ENCODE measurements at places on chromosomes 5 and 9. TPM values are rescaled to one million over a fixed set of nuclear protein-coding genes. Genes with fewer than 3 reads are reported as not detected.

TAF11L5 gene
- not detected for total RNA-seq

- DNase-seq, result no peak
- H3K27ac ChIP-seq, result no peak overlapping the region
- no peaks in the 10 kb centered on the region for H3K36me3 ChIP-seq
- peaks cover 15% of the 10 kb centered on the region for H3K27me3 ChIP-seq
These were observed 54.7 kb downstream of the VCAN start for GRCh38 chr5:83526289-83526688.

- H3K4me1 ChIP-seq, result peaks cover 2% of the 10 kb centered on the region
- no peak overlapping the region for H3K4me3 ChIP-seq
- H3K36me3 ChIP-seq, result no peaks in the 10 kb centered on the region
- DNase-seq, result no peak
These were observed 204.7 kb downstream of the TTLL11 start for GRCh38 chr9:121888438-121888775.

SUSD3 gene
- 85.8 TPM for total RNA-seq

DNA sequence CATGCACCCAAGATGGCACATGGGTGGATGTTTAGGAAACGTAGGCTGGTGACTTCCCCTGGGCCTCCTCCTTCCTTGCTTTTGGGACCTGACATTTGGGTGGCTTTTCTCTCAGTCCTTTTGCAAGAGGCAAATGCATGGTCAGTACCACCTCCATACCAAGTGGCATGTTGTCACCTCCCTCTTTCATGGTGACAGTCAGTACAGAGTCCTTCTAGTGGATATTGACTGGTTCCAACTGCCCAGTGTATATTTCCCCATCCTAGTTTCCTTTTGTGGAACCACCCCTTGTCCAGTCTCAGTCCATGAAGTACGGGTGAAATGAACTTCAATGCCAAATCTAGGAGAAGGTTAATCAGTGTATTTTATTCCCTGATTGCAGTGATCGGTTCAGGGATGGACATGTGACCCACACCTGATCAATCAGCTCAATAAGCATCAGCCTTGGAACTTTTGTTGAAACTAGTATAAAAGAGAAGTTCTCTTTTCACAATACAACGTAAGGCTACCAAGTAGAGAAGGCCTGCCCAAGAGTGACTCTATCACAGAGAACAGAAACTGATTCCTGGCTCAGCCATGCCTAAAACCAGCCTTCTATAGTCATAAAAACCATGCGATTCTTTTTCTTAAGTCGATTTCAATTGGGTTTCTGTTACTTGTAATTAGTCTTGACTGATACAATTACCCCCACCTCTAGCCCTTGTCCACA lies 143.4 kb upstream of the KLF9 start:
- H3K27ac ChIP-seq, result no peak overlapping the region
- no peak for DNase-seq
- H3K4me3 ChIP-seq, result no peak overlapping the region
- H3K36me3 ChIP-seq, result peaks cover 8% of the 10 kb centered on the region
- peaks cover 28% of the 10 kb centered on the region for H3K4me1 ChIP-seq

DBH gene
- not detected for total RNA-seq

DNA sequence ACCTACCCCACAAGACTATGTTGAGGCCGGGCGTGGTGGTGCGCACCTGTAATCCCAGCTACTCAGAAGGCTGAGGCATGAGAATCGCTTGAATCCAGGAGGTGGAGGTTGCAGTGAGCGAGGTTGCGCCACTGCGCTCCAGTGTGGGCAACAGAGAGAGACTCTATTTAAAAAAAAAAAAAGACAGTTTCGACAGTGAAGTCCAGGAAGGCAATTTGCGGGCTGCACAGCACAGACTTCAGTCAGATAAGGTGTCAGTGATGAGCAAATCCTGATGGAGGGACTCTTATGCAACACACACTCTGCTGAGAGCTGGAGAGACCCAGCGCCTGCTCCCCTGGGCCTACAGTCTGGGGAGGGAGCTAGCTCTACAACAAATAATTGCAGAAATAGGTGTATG lies 14.2 kb downstream of the CCNJL start:
- H3K27me3 ChIP-seq, result no peaks in the 10 kb centered on the region
- H3K4me3 ChIP-seq, result no peak overlapping the region
- no peaks in the 10 kb centered on the region for H3K36me3 ChIP-seq
- no peaks in the 10 kb centered on the region for H3K4me1 ChIP-seq
